Activated CD4-positive, alpha-beta memory T cell treated with anti-CD3 and anti-CD28 coated beads for 36 hours (primary cell): ENCODE measurements at places on chromosomes 2 and 18. TPM values are rescaled to one million over a fixed set of nuclear protein-coding genes. Genes with fewer than 3 reads are reported as not detected.

Gene ALPI
- not detected for total RNA-seq

Gene EMX1
- total RNA-seq: not detected

Gene LONRF2
- not detected for total RNA-seq

- no peaks in the 10 kb centered on the region for H3K4me1 ChIP-seq
- no peaks in the 10 kb centered on the region for H3K27me3 ChIP-seq
- H3K27ac ChIP-seq: no peak overlapping the region
- no peak for DNase-seq
- no peaks in the 10 kb centered on the region for H3K36me3 ChIP-seq
- H3K4me3 ChIP-seq: no peak overlapping the region
Observed at GRCh38 chr18:39105104-39105503, 1539.5 kb upstream of the CELF4 start.

DNA sequence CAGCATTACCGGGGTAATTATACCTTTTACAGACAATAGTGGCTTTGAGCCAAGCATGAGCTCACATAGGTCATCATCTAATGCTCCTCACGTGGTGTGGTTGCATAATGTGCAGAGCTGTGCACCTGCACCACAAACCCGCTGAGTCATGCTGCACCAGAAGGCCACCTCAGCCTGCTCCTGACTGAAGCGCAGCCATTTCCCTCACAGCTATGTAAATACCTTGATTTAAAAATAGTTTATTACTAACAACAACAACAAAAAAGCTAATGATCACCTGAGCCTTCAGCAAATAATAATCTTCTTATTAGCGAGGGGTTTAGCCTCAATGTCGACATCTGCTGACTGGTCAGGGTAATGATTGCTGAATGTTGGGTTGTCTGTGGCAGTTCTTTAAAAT lies 238.8 kb downstream of the MBD5 start:
- H3K27me3 ChIP-seq: no peaks in the 10 kb centered on the region
- H3K27ac ChIP-seq: no peak overlapping the region
- H3K36me3 ChIP-seq: peaks cover 30% of the 10 kb centered on the region
- no peak for DNase-seq
- H3K4me1 ChIP-seq: no peaks in the 10 kb centered on the region

- no peaks in the 10 kb centered on the region for H3K4me1 ChIP-seq
- no peak for DNase-seq
- no peaks in the 10 kb centered on the region for H3K36me3 ChIP-seq
- H3K27ac ChIP-seq: no peak overlapping the region
- no peak overlapping the region for H3K4me3 ChIP-seq
Observed at GRCh38 chr18:69616114-69616513, 215.4 kb downstream of the DOK6 start.
